ENCODE measurements at places on chromosomes 6 and 20. TPM values are rescaled to one million over a fixed set of nuclear protein-coding genes. Genes with fewer than 3 reads are reported as not detected.

DNA sequence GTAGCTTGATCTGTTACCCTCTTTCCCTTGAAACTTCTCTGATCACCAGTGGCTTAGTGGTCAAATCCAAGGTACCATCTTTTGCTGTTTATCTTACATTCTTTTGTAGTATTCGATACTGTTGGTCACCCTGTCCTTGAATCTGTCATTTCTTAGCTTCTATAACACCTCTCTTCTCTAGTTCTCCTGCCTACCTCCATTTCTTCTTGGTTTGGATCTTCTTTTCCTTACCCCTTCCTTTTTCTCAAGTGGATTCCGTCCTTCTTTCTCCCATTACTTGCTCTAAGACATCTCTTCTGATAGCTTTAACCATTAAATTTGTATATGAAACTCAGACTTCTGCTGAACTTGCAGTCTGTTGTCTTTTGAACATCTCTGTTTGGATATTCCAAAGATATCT, 39.9 kb downstream of the QKI start:
- DNase-seq: no peak

- peak; percentile 67 for DNase-seq
Measured at GRCh38 chr20:3716195-3716834, 3.9 kb upstream of the SIGLEC1 start.

DNA sequence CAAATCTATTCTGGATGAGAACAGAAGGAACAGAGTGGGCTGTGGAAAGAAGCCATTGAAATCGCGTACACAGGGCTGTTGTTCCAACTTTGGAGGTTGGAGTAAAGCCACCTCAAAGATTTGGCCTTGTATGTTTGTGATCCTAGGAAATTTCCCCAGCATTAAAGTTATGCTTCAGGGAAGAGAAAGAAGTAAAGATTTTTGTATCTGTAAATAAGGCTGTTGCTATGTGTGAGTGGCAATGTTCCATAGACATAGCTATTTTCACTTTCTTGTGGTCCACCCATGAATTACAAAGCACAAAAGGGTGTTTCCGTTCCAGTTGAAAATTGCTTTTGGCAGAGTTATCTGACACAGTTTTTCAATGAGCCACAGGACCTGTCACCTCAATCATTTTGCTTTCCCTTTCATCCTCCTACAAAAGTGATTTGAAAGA, 321.3 kb downstream of the TFAP2B start:
- DNase-seq: no peak

DNA sequence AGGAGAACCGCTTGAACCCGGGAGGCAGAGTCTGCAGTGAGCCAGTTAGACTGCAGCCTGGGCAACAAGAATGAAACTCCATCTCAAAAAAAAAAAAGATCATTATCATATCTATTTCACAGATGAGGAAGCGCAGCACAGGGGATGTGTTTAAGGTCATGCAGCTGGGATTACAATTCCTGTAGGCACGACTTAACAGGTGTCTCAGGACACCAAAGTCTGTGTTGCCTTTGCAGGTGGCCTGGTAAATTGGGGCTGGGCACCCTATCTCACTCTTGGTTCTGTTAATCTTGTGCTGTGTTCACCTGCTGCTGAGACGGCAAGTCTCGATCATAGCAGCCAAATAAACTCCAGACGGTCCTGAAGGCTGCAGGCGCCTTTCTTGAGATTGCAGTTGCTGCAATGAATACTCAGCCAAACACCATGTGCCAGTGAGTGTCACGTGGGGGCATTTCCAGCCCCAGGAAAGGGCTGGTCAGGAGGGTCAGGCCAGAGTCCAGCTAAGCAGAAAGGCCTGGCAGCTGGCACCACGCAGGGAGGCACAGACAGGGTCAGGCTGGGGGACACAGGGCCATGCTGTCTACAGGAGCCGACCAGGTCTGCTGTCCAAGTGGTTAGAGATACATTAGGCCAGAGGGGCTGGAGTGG, 55.8 kb downstream of the FGD2 start:
- no peak for DNase-seq

- no peak for DNase-seq
Measured at GRCh38 chr20:62628691-62629090, 13.6 kb upstream of the SLCO4A1 start.

- peak; percentile 25 for DNase-seq
Measured at GRCh38 chr20:19552221-19553180, 205.6 kb upstream of the RIN2 start.

- peak; percentile 13 for DNase-seq
Measured at GRCh38 chr20:48405909-48406308, 421.9 kb downstream of the PREX1 start.

GRCh38 chr6:27157459-27158315, 89.8 kb upstream of the PRSS16 start:
- DNase-seq: peak; percentile 71

- no peak for DNase-seq
Measured at GRCh38 chr6:63537201-63537958, 34.9 kb upstream of the LOC128125822 start.

DNA sequence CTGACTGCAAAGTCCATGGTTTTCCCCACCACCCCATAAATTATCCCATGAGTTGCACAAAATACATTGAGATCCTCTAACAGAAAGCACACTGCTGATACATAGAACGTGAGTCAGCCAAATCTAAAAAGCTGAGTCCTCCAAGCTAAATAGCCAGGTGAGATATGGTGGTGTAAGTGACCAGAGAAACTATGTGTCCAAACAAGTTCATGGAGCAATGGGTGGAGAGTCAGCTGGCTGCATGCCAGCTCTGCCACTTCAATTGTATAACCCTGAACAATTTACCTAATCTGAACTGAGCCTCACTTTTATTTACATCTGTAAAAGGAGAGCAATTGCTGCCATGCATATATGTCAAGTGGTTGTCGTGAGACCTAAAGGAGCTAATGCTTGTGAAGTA, 9.7 kb downstream of the SNAP25 start:
- DNase-seq: peak; percentile 36

- peak; percentile 88 for DNase-seq
Measured at GRCh38 chr6:80638213-80639055, 532.0 kb downstream of the BCKDHB start.

DNA sequence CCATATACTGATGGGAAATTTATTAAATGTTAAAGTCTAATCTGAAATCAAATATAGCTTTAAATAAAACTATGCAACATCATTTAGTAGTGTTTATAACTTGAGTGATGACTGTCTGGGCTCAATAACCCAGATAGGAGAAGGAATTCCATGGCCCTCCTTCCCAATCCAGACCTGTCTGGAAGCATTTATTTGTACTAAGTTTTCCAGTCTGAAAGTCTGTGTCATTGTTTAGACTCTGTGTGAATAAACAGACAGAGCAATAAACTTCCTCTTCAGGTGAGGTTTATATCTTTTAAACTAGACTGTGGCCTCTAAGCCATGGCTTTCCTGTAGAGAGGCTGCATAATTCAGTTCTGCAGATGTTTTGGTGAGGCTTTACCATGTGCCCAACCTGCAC, 176.4 kb downstream of the SOX4 start:
- DNase-seq: no peak

DNA sequence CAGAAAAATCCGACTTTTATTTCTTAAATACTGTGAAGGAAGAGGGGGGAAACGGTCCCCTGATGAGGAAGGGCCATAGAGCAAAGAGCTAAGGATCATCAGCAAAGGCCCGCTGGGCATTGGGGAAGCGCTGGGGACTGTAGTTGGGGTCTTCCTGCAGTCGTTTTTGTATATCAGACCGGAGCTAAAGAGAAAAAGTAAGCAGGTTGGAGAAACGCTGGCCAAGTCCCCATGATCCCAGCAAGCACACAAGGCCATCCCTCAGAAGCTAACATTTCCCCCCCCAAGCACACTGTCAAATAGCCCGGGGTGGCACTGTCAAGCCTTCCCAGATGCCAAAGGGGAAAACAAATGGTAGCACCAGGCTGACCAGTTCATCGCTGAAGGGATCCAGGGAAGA, 13.4 kb downstream of the BAG6 start:
- DNase-seq: no peak

GRCh38 chr6:39441986-39442385, 119.5 kb upstream of the KCNK16 start:
- DNase-seq: no peak

GRCh38 chr6:11043378-11043960, 636 bp downstream of the ELOVL2 start:
- no peak for DNase-seq

DNA sequence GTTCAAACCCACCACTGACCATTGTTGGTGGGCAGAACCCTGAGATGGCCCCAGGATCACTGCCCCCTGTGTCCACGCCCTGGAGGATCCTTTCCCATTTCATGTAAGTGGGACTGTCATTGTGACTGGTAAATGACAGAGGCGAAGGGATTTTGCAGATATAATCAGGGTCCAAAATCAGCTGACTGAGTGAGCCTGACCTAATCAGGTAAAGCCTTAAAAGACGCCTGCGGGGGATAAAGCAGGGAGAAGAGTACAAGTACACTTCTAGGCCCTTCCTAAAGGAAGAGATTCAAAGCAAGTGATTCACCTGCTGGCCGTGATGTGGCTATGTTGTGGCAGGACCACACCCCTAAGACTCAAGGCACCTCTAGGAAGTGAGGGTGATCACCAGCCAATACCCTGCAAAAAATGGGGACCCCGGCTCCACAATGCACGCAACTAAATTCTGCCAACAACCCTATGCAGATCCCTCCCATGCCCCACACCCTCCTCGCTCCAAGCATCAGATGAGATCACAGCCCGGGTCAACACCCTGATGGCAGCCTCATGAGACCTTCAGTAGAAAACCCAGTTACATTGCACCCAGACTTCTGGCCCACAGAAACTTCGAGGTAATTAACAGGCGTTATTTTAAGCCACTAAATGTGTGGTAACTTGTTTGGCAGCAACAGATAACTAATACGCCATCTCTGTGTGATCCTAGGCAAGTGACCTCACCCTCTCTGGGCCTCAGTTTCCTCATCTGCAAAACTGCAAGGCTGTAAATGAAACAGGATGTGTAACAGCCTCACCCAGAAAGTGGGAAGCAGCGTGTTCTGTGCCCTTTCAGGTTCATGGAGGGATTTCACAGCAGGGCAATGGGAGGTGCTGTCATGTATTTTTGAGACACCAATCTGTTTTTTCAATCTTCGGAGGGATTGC, 11.3 kb downstream of the PREX1 start:
- no peak for DNase-seq

GRCh38 chr20:25632940-25633790, 9.4 kb upstream of the NANP start:
- no peak for DNase-seq

GRCh38 chr6:153231048-153231646, 100.1 kb upstream of the RGS17 start:
- DNase-seq: peak; percentile 72

- peak; percentile 72 for DNase-seq
Measured at GRCh38 chr6:27374824-27375612, 13.5 kb upstream of the ZNF391 start.

DNA sequence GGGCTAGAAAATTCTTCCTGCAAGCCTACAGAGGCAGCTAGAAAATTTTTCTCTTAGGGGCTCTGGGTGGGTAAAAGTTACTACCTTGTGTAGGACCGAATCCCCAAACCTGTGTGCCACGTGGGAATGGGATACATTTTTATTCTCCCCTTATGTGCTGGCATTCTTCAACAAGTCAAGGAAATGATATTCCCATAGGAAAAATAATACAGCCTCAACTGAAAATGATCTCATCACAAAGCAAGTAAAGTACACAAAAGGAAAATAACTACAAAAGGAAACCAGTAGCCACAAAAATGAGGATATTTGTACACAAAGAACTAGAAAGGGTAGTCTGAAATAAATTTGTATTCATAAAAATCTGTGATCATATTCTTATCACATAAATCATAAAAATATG, 298.1 kb downstream of the LAMA2 start:
- no peak for DNase-seq

DNA sequence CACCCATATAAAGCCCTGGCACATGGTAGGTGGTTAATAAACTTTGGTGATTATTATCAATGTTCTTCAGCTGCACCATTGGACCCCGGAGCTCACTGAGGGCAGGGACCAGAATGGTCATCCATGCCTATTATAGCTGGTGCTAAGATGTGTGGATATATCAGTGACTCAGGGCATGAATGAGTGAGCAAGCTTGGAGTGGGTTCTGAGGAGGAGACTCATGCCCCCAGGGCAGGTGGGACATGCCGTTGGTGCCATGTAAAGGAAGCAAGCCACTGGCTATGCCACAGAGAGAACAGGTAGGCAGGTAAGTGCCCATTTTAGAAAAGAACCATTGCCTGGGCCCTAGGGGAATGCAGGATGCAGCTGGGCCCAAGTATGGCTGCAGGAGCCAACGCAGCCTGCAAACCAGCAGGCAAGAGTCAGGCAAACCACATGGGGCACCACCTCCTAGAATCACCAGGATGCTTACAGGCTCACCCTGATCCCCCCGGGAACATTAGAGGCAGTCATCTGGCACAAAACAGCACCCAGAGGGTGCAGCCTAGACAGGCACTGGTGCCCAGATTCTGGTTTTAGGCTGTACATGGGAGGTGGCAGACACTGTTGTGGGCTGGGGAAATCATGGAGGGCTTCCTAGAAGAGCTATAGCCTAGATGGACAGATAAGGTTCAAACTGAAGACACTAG, 23.5 kb downstream of the PLAGL2 start:
- no peak for DNase-seq

- DNase-seq: peak; percentile 14
Measured at GRCh38 chr6:104711371-104711770, 148.3 kb downstream of the HACE1 start.

DNA sequence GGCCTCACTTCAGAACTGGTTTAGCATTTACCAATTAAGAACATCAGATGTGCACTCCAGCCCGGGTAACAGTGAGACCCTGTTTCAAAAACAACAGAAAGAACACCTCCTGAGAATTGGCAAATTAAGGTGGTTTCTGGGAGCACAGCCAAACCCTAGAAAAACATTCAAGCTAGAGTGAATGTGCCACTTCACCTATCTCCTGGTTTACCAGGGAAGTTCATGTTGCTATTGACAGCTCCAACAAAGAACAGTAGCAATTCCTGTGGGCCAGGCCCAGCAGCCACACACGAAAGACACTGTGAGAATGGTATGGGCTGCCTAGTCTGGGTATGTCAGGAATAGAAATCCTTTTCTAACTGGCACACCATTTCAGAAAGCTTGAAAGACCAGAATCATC, 4.9 kb downstream of the POLR1C start:
- DNase-seq: no peak

DNA sequence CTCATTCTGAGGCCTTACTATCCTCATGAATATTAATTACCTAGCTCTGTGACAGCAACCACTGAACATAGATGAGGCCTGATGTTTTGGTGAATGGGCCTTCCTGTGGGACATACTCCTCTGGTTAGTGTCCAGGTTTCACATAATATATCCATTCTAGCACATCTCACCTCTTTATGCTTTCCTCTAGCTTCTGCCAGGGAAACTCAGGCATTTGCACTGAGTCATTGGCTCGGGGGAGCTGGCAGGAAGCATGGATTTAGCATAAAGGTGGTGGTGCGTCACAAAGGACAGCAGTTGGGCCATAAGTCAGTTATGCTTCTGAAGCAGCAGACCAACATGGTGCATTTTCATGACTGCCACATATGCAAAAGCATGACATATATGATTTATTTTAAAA, 37.5 kb upstream of the TMEM170B start:
- no peak for DNase-seq

CBLN4 gene
- not detected for total RNA-seq

RALGAPB gene
- total RNA-seq: 20.0 TPM

ASCC3 gene
- total RNA-seq: 19.0 TPM

SIRPB2 gene
- total RNA-seq: not detected

GHRH gene
- total RNA-seq: not detected

SGK1 gene
- 186 TPM for total RNA-seq

ZC2HC1B gene
- not detected for total RNA-seq

MDFI gene
- 0.36 TPM for total RNA-seq

HCK gene
- total RNA-seq: not detected

ETV7 gene
- 0.34 TPM for total RNA-seq

Data from HT-29 (cell line).